Pancreas (tissue), 10 donors: ENCODE measurements at places on chromosomes 16 and 17. TPM values are rescaled to one million over a fixed set of nuclear protein-coding genes. Genes with fewer than 3 reads are reported as not detected.

- H3K27me3 ChIP-seq: no peaks in the 10 kb centered on the region
- H3K36me3 ChIP-seq: no peaks in the 10 kb centered on the region
- no peak for DNase-seq
- no peak overlapping the region for H3K4me3 ChIP-seq
Measured at GRCh38 chr16:67901734-67902133, 8.7 kb downstream of the PSKH1 start.

The SDR42E1 gene
- total RNA-seq: 7.1 TPM

GRCh38 chr17:67069603-67070136, 25.3 kb downstream of the CACNG1 start:
- no peak overlapping the region for H3K27ac ChIP-seq
- peaks cover 10% of the 10 kb centered on the region for H3K4me1 ChIP-seq
- DNase-seq: no peak

- peaks cover 4% of the 10 kb centered on the region for H3K36me3 ChIP-seq
- peak; percentile 80 for DNase-seq
- peak overlapping the region; percentile 79 for H3K4me3 ChIP-seq
- H3K4me1 ChIP-seq: peaks cover 6% of the 10 kb centered on the region
Measured at GRCh38 chr17:42674755-42675347, 1.9 kb downstream of the PLEKHH3 start.

The LRRC45 gene
- total RNA-seq: 7.1 TPM

DNA sequence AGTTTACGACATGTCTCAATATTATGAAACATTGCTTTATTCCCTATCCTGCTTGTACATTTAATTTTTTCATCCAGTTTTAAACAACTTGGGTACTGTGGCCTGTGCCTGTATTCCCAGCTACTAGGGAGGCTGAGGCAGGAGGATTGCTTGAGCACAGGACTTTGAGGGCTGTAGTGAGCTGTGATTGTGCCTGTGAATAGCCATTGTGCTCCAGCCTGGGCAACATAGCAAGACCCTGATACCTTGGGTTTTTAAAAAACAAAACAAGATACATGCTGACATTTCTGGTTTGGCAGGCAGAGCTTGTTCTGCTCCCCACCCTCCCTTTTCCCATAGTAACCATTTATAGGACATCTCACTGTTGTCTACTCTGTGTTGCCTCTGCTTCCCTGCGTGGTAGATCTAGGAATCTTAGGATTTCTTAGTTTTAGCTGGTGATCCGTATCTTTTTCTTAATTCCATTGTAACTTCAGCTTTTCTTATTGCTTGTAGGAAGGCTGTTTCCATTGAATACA, 35.6 kb downstream of the TENT4B start:
- H3K4me1 ChIP-seq: peaks cover 25% of the 10 kb centered on the region
- DNase-seq: no peak
- no peaks in the 10 kb centered on the region for H3K36me3 ChIP-seq
- no peak overlapping the region for H3K27ac ChIP-seq
- no peak overlapping the region for H3K4me3 ChIP-seq

- H3K4me3 ChIP-seq: no peak overlapping the region
- H3K27ac ChIP-seq: no peak overlapping the region
- H3K36me3 ChIP-seq: no peaks in the 10 kb centered on the region
- H3K4me1 ChIP-seq: peaks cover 6% of the 10 kb centered on the region
- peaks cover 4% of the 10 kb centered on the region for H3K27me3 ChIP-seq
Measured at GRCh38 chr16:1335211-1335971, 1.9 kb downstream of the BAIAP3 start.

The LDAF1 gene
- 12.2 TPM for total RNA-seq

GRCh38 chr16:85613604-85614337, 649 bp downstream of the GSE1 start:
- H3K36me3 ChIP-seq: no peaks in the 10 kb centered on the region

The PRSS8 gene
- total RNA-seq: 68.6 TPM

DNA sequence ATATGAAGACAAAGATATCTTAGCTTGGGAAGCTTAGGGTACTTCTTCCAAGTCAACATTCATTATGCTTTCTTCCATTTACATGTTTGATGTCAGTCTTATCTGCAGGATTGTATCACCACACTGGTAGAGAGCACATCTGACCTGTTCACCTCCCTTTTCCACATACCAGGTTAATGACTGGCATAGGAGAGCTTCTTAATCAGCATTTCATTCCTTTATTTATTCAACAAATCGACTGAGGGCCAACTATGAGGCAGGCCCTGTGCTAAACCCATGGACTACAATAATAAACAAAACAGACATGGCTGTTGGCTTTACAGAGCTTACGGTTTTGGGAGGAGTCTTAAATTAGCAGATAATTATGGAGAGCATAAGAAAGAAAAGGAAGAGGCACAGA, 378.1 kb upstream of the CDH11 start:
- H3K36me3 ChIP-seq: no peaks in the 10 kb centered on the region
- no peak for DNase-seq
- no peaks in the 10 kb centered on the region for H3K4me1 ChIP-seq
- no peak overlapping the region for H3K4me3 ChIP-seq
- no peaks in the 10 kb centered on the region for H3K27me3 ChIP-seq

DNA sequence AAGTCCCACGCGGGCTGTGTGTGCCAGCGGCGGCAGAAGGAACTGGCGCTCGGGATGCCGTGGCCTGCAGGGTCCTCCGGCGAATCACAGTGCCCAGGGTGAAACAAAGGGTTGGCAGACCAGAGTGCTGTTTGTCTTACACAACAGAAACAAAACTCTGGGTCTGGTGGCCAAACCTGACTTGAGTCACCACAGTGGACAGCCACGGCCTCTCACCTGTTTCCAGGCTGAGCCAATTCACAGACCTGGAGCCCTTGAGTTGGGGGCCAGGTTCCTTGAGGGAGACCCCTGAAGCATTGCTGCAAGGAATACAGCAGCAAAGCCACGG, 2.1 kb upstream of the CHMP6 start:
- H3K27ac ChIP-seq: no peak overlapping the region
- no peaks in the 10 kb centered on the region for H3K27me3 ChIP-seq
- H3K4me3 ChIP-seq: no peak overlapping the region

- H3K27ac ChIP-seq: no peak overlapping the region
- H3K36me3 ChIP-seq: no peaks in the 10 kb centered on the region
- no peak overlapping the region for H3K4me3 ChIP-seq
- peaks cover 44% of the 10 kb centered on the region for H3K4me1 ChIP-seq
Measured at GRCh38 chr17:50049636-50050035, 6.3 kb upstream of the ITGA3 start.

DNA sequence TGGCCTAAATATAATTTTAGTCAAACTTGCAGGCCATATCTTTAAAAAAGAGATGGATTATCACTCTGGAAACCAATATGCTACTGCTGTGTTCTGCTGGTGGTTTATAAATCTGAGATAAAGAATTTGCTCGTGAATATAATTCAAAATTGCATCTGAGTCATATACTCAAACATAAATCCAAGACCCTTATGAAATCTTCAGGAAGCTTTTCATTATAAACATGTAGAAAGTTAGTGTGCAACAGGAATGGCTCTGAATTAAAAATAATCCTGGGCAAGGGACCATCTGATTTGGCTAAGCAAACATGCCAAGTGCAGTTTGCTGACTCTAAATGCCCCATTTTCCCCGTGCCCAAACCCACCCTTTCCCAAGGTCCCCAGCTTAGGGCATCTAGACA, 57.3 kb downstream of the TEX2 start:
- no peaks in the 10 kb centered on the region for H3K36me3 ChIP-seq
- no peak overlapping the region for H3K27ac ChIP-seq
- H3K4me3 ChIP-seq: no peak overlapping the region
- H3K27me3 ChIP-seq: no peaks in the 10 kb centered on the region
- H3K4me1 ChIP-seq: peaks cover 4% of the 10 kb centered on the region
- DNase-seq: no peak

- no peak for DNase-seq
- no peaks in the 10 kb centered on the region for H3K36me3 ChIP-seq
- no peak overlapping the region for H3K27ac ChIP-seq
Measured at GRCh38 chr16:68257906-68258800, 6.2 kb upstream of the SLC7A6 start.

DNA sequence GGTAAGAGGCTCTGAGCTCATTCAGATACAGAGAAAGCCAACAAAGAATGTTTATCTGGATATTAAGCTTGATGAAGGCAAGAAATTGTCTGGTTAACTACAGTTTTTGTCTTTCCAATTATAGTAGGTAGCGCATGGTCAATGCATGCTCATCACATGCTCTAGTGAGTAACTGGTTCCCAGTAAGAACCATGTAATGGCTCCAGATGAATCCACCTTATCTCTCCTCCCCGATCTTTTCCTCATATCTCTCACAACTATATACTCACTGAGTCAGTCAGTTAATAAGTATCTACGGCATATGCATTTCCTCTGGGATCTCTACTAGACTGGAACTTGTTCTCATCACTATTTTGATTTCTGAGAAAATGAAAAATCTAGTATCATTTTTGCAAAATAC, 340.7 kb upstream of the DYNLRB2 start:
- H3K4me1 ChIP-seq: no peaks in the 10 kb centered on the region
- DNase-seq: no peak
- H3K36me3 ChIP-seq: no peaks in the 10 kb centered on the region
- no peaks in the 10 kb centered on the region for H3K27me3 ChIP-seq
- H3K27ac ChIP-seq: no peak overlapping the region
- H3K4me3 ChIP-seq: no peak overlapping the region

- no peak overlapping the region for H3K27ac ChIP-seq
- H3K4me3 ChIP-seq: no peak overlapping the region
- H3K27me3 ChIP-seq: no peaks in the 10 kb centered on the region
- no peaks in the 10 kb centered on the region for H3K36me3 ChIP-seq
Measured at GRCh38 chr17:81459224-81459623, 53.4 kb downstream of the ACTG1 start.

- peaks cover 8% of the 10 kb centered on the region for H3K4me1 ChIP-seq
- no peak overlapping the region for H3K4me3 ChIP-seq
- DNase-seq: no peak
- H3K27ac ChIP-seq: no peak overlapping the region
Measured at GRCh38 chr16:67432506-67432890, 1.6 kb downstream of the HSD11B2 start.

- no peak overlapping the region for H3K27ac ChIP-seq
- no peaks in the 10 kb centered on the region for H3K27me3 ChIP-seq
- no peak for DNase-seq
- H3K36me3 ChIP-seq: no peaks in the 10 kb centered on the region
- no peaks in the 10 kb centered on the region for H3K4me1 ChIP-seq
- H3K4me3 ChIP-seq: no peak overlapping the region
Measured at GRCh38 chr17:36088670-36089338, 1.1 kb downstream of the CCL3 start.

DNA sequence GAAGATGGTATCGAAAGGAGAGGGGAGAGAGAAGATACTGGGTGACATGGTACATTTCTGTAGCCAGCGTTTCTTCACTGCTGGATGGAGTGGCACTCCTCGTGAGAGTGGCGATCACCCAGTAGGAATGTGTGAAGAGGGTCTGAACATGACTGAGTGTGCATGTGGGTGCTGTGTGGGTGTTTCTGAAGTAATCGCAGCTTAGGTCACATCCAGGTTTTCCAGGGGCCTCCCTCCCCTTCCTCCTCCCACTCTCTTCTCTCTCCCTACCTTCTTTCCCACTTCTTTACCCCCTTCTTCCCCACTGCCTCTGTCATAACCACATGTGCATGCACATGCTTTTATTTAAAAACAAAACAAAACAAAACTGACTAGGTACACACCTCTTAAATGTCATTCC, 1.8 kb downstream of the CLEC3A start:
- no peak overlapping the region for H3K27ac ChIP-seq
- H3K4me1 ChIP-seq: no peaks in the 10 kb centered on the region
- no peaks in the 10 kb centered on the region for H3K36me3 ChIP-seq
- no peak overlapping the region for H3K4me3 ChIP-seq

The UTS2R gene
- not detected for total RNA-seq
